ENCODE measurements at places on chromosomes 16 and 17.

- DNase-seq: peak; percentile 86
Measured at GRCh38 chr16:1054660-1055556, 17.6 kb upstream of the SSTR5 start.

DNA sequence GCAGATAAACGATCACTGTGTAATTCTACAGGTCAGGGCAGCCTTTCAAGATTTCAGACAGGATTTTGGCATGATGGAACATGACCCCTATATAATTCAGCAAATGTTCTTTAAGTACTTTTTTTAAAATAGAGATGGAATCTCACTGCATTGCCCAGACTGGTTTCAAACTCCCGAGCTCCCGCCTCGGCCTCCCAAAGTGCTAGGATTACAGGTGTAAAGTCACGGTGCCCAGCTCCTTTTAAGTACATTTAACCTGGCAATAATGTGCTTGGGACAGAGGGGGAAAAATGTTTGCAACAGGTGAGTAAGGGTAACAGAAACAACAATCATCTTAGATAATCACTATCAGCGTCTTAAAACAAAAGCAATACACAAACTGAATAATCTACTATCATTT lies 66.5 kb upstream of the PSMD7 start:
- DNase-seq: no peak

DNA sequence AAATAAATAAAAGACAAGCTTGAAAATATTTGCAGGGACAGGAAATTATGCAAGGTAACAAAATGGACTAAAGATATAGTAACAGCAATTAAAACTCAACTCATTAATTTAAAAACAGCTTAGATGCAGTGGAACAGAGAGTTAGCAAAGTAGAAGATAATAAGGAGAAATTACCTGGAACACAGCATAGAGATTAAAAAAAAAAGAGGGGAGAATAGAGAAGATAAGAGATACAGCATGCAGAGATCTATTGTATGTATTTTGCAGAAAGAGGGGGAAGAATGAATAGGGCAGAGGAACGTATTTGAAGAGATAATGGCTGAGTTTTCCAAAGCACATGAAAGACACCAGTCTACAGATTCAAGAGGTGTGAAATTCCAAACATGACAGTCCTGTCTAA lies 8.4 kb upstream of the PIPOX start:
- no peak for DNase-seq

- no peak for DNase-seq
Measured at GRCh38 chr16:55055262-55055661, 124.6 kb downstream of the IRX5 start.

- DNase-seq: peak; percentile 69
Measured at GRCh38 chr16:5709889-5710288, 612.3 kb upstream of the EEF2KMT start.

GRCh38 chr16:75486014-75486675 lies 9.1 kb downstream of the CHST6 start:
- peak; percentile 25 for DNase-seq

GRCh38 chr16:23145186-23145585 lies 4.1 kb downstream of the USP31 start:
- no peak for DNase-seq

- no peak for DNase-seq
Measured at GRCh38 chr16:51231702-51232101, 80.6 kb upstream of the SALL1 start.

GRCh38 chr16:87416826-87417527 lies 24.8 kb downstream of the MAP1LC3B start:
- peak; percentile 61 for DNase-seq

DNA sequence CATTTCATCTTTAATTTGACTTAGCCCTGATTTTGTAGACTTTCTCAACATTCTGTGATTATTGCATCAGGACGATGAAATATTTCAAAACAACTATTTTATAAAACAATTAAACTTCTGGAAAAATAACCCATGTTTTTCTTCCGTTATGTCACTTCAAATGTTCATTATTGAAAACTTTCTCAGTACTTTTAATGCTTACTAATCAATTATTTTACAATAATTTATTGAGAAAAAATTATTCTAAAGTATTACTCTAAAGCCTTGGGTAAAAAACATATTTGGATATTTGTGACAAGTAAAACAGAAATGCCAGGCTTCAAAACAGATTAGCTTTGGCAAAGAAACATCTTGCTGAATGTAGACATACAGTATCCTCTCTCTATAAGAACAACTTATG lies 46.3 kb upstream of the DHX40 start:
- DNase-seq: no peak

- no peak for DNase-seq
Measured at GRCh38 chr17:48582750-48583069, 4.6 kb upstream of the HOXB4 start.

DNA sequence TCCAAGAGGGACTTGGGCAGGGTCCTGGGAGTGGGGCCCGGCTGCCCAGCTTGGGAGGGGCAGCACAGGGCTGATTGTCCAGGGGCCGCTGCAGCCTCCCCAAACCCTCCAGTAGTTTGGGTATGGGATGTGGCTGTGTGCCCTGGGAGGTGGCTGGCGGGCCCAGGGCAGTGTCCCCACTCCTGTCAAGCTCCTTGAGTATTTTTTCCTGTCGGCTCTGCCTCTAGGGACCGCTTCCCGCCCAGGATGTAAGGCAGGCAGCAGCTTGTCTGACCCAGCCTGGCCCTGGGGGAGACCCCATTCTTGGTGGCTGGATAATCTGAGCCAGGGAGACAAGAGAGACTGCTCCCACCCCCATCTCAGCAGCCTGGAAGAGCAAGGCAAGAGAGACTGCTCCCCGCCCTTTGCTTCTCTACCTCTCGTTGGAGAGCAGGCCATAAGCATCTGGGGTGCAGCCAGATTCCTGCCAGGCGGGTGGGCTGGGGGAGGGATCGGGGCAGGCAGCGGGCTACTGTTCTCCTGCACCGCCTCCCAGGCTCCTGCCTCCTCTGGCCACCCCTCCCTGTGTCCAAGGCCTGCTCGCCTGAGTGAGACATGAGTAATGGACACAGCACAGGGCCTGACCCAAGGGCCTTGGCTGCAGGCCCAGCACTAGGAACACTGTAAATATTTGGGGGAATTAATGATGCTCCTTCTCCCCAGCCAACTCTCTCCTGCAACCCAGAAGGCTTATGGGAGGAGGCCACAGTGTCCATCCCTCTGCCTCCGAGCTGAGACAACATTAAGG lies 18.4 kb upstream of the ITGA3 start:
- no peak for DNase-seq

DNA sequence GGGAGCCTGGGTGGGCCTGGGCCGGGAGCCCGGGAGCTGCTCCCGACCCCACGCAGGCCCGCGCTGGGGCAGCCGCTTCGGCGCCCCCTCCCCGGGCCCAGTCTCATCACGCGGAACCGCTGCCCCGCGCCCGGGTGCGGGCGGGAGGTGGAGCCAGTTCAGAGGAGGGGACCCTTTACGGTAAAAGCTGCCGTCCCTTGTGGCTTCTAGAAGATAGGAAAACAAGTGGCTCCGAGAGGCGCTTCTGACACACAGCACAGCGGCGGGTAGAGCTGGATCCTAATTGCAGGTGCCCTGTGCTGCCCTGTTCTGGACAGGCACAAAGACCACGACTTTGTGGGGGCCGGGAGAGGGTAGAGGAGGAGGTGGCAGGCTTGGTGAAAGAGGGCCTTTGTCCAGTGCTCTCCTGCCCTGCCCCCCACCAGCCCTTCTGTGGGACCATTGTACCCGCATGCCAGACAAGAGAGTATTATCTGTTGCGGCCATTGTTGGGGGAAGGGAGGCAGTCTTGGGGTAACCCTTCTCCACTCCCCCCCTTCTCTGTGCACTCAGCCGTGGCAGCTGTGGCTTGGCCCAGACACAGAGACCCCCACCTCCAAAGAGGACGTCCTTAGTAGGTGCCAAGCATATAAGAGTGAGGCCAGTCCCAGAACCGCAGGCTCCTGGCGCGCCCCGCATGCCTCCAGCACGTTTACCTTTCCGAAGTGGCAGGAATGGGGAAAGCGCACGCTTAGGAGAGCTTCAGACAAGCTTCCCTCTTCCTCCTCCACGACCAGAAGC lies 736 bp downstream of the CNP start:
- DNase-seq: no peak

- no peak for DNase-seq
Measured at GRCh38 chr17:49525831-49526741, 31.0 kb downstream of the NGFR start.

DNA sequence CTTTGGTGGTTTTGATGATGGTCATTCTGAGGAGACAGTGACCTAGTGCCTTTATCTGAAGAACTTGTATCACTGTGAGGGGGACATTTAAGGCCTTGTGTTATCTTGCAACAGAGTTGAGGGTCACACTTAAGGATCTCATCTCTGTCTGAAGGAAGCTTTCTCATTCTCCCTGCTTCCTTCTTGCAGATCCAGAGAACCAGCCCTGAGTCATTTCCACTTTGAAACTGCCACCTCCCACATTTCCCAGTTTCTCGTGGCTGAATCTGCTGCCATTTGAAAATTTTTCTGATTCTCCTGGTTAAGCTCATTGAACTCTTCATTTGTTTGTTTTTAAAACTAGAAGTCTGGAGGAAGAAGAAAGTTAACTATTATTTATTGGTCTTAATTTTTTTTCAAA lies 190.2 kb upstream of the CDH11 start:
- no peak for DNase-seq

- peak; percentile 18 for DNase-seq
Measured at GRCh38 chr16:15482068-15482747, 47.8 kb downstream of the BMERB1 start.

GRCh38 chr17:35890774-35891155 lies 10.6 kb upstream of the CCL5 start:
- no peak for DNase-seq
